ENCODE measurements at places on chromosomes 1 and 21. TPM values are rescaled to one million over a fixed set of nuclear protein-coding genes. Genes with fewer than 3 reads are reported as not detected.

DNA sequence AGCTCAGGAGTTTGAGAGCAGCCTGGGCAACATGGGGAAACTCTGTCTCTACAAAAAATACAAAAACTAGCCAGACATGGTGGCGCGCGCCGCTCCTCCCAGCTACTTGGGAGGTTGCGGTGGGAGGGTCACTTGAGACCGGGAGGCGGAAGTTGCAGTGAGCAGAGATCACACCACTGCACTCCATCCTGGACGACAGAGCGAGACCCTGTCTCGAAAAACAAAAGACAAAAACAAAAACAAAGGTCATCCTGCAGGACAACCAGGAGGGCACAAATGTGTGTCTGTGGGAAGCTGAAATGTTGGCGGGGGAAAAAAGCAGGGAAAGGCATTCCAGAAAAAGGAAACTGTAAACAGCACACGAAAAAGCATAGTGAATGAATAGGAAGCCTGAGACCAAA lies 104.1 kb upstream of the HNRNPU start:
- peak overlapping the region; percentile 81 for H3K4me3 ChIP-seq
- no peaks in the 10 kb centered on the region for H3K27me3 ChIP-seq
- peak; percentile 21 for DNase-seq
- peak overlapping the region; percentile 100 for H3K27ac ChIP-seq
- peaks cover 57% of the 10 kb centered on the region for H3K4me1 ChIP-seq

GRCh38 chr21:45112371-45112770 lies 38.0 kb downstream of the ADARB1 start:
- H3K4me3 ChIP-seq, result no peak overlapping the region
- no peak for DNase-seq
- no peaks in the 10 kb centered on the region for H3K36me3 ChIP-seq
- H3K27ac ChIP-seq, result no peak overlapping the region
- H3K27me3 ChIP-seq, result no peaks in the 10 kb centered on the region
- H3K4me1 ChIP-seq, result peaks cover 90% of the 10 kb centered on the region

DNA sequence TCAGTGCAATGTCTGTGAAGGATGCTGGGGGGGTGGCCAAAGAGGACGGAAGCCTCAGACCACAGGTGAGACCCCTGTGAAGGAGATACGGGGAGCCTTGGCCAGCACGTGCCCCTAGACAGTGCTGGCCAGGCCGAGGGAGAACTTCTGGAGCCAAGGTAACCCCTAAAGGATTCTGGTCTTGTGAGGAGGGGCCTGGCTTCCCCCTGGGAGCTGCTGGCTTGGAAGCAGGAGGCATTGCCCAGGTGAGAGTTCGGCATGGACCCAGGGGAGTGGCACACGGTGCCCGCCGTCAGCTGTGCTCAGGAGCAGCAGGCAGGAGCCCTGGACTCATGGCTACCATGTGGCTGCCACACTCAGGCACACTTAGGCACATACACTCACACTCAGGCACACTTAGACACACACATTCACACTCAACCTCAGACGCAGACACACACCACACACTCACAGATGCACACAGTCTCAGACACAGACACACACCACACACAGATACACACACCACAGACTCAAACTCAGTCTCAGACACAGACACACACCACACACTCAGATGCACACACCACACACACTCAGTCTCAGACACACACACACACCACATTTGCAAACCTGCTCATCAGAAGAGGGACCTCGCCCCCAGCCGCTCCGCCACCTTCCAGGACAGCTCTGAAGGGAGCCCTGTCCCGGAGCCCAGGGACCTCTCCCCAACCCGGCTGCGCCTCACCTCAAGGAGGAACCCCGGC lies 1.1 kb upstream of the COL6A2 start:
- H3K4me3 ChIP-seq, result peak overlapping the region; percentile 85
- H3K4me1 ChIP-seq, result peaks cover 60% of the 10 kb centered on the region
- H3K27me3 ChIP-seq, result peaks cover 15% of the 10 kb centered on the region
- no peak for DNase-seq
- no peaks in the 10 kb centered on the region for H3K36me3 ChIP-seq
- H3K27ac ChIP-seq, result peak overlapping the region; percentile 92

GRCh38 chr1:6167391-6168303 lies 12.5 kb downstream of the CHD5 start:
- H3K36me3 ChIP-seq, result no peaks in the 10 kb centered on the region
- peaks cover 4% of the 10 kb centered on the region for H3K4me1 ChIP-seq
- no peak overlapping the region for H3K4me3 ChIP-seq
- no peak for DNase-seq

DNA sequence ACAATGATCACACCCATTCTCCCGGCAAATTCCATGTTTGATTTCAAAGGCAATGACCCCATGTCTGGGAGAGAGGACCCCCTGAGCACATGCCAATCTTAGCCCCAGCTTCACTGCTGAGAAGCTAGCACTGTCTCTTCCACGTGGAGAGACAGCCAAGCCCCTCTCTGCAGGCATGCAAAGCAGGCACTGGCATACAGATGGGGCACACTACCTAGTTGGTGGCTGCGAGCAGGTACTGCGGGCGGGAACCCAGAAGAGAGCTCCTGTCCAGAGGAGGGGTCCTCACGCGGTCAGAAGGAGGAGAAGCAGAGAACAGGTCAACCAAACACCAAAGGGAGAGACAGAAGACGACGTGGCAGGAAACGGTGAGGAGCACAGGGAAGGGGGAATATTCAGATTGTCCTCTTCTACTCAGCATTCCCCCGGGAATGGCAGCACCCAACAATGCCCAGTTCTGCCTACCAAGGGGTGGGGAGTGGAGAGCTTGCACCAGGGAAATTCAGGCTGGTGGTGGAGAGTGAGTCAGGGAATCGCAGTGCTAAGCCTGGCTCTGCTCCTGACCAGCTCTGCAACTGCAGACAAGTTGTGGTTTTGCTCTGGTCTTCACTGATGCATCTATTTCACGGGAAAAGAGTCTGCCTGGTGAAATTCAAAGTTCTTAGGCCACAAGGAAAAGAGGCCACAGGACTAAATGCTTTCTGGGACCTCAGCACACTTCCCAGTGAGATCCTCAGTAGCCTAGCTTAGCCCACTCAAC lies 48.1 kb upstream of the GOLT1A start:
- H3K27me3 ChIP-seq, result no peaks in the 10 kb centered on the region
- H3K4me1 ChIP-seq, result peaks cover 41% of the 10 kb centered on the region
- peaks cover 41% of the 10 kb centered on the region for H3K36me3 ChIP-seq
- H3K4me3 ChIP-seq, result no peak overlapping the region
- no peak overlapping the region for H3K27ac ChIP-seq

DNA sequence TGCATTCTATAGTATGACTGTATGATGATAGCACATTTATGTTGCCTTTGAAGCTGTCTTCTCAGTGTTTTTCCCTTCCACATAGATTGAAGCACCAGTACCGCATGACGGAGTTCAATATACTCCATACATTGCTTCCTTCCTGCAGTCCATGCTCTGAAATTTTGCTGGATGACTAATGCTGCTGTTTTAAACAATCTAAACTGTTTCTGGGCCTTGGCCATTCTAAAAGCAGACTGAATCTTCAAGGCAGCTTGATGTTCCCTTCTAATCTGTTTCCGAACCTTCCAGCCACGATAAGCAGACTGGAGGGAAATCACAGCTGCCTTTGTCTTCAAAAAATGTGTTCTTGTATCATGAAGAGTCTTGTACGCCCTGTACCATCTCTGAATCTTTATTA lies 36.2 kb upstream of the F13B start:
- DNase-seq, result no peak
- H3K36me3 ChIP-seq, result no peaks in the 10 kb centered on the region
- H3K27me3 ChIP-seq, result no peaks in the 10 kb centered on the region

DCST1 gene
- not detected for total RNA-seq

FBXO42 gene
- total RNA-seq, result 18.6 TPM

PPIAL4G gene
- not detected for total RNA-seq

MR1 gene
- 4.8 TPM for total RNA-seq

TMEM269 gene
- not detected for total RNA-seq

PRAMEF12 gene
- not detected for total RNA-seq

FCRL2 gene
- total RNA-seq, result not detected
